ENCODE measurements at places on chromosomes 11 and 22.

- peaks cover 6% of the 10 kb centered on the region for H3K4me1 ChIP-seq
- peaks cover 2% of the 10 kb centered on the region for H3K36me3 ChIP-seq
- peaks cover 22% of the 10 kb centered on the region for H3K27me3 ChIP-seq
- no peak for DNase-seq
- H3K4me3 ChIP-seq, result no peak overlapping the region
Measured at GRCh38 chr11:76745044-76745376, 38.1 kb upstream of the TSKU start.

GRCh38 chr11:86099874-86100273 is 31.0 kb upstream of the PICALM start:
- peaks cover 15% of the 10 kb centered on the region for H3K27me3 ChIP-seq
- DNase-seq, result no peak
- peaks cover 6% of the 10 kb centered on the region for H3K36me3 ChIP-seq

DNA sequence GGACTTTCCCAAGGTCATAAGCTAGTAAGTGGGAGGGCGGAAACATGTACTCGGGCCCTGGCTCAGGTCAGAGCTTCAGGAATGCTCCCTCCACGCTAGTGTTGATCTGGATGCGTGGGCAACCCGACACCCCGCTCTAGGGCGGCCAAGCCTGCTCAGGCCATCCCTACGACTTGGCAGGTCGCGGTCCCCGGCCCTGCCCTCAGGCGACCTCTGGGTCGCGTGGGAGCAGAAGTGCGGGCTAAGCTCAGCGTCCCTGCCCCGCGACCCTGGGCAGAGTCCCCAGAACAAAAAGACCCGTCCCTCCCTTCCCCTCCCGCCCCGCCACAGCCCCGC is 781 bp upstream of the TEF start:
- DNase-seq, result no peak
- H3K36me3 ChIP-seq, result no peaks in the 10 kb centered on the region
- H3K27ac ChIP-seq, result peak overlapping the region; percentile 91
- H3K4me3 ChIP-seq, result peak overlapping the region; percentile 95

DNA sequence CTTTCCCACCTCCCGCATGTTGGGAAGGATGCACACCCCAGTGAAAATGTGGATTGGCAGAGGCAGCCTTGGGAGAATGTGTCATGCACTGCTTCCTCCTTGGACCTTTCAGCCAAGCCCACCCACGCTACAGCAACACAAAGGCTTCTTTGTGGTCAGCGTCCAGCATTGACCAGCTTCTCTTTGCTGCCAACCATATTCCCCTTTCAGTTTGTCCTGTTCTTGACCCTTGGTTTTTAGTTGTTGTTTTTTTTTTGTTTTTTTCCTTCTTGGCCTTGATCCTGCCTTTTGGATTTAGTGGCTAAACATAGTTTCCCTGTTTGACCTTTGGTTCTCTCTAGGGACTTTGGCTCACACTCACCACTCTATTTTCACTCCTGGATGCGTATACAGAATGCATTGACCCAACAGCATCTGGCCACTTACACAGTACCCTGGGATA is 573.6 kb downstream of the INSC start:
- no peak for DNase-seq
- no peaks in the 10 kb centered on the region for H3K27me3 ChIP-seq
- H3K4me1 ChIP-seq, result no peaks in the 10 kb centered on the region
- no peaks in the 10 kb centered on the region for H3K36me3 ChIP-seq
- no peak overlapping the region for H3K27ac ChIP-seq
- no peak overlapping the region for H3K4me3 ChIP-seq

GRCh38 chr11:69159150-69159852 is 3.6 kb downstream of the SMIM38 start:
- no peak overlapping the region for H3K4me3 ChIP-seq
- H3K36me3 ChIP-seq, result no peaks in the 10 kb centered on the region
- H3K27ac ChIP-seq, result no peak overlapping the region
- H3K4me1 ChIP-seq, result no peaks in the 10 kb centered on the region
- no peak for DNase-seq

DNA sequence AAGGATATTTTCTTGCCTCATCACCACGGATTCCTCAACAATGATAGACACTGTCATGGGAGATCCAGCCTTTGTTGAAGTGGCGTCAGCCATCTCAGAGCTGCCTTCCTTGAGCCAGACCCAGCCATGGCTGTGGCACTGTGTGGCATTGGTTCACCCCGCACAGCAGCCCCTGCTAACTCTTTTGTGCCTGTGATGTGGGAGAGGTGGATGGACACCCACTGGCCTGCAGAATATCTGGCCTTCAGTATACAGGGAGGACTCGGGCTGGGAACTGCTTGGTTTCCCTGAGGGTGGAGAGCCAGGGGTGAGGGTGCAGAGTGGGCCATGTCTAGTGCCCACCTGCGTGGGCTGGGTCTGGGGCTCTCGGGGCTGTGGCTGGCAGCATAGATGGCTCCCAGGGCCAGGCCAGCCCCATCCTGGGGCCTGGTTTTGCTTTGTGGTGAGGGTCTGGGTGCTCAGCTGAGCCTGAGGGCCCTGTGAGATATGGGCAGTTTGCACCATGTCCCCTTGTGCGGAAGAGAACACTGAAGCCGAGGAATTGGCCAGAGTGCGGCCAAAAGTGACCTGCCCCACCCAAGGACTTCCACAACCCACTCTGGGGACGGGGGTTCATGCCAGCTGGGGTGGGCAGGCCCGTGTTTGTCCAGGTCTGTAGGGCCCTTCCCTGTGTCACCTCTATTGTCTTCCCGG is 6.1 kb downstream of the CLDN5 start:
- H3K27me3 ChIP-seq, result peaks cover 5% of the 10 kb centered on the region
- no peak for DNase-seq
- H3K4me3 ChIP-seq, result no peak overlapping the region
- H3K36me3 ChIP-seq, result no peaks in the 10 kb centered on the region
- H3K4me1 ChIP-seq, result peaks cover 4% of the 10 kb centered on the region

GRCh38 chr11:128916681-128917080 is 25.5 kb downstream of the KCNJ5 start:
- DNase-seq, result no peak
- peaks cover 5% of the 10 kb centered on the region for H3K36me3 ChIP-seq

DNA sequence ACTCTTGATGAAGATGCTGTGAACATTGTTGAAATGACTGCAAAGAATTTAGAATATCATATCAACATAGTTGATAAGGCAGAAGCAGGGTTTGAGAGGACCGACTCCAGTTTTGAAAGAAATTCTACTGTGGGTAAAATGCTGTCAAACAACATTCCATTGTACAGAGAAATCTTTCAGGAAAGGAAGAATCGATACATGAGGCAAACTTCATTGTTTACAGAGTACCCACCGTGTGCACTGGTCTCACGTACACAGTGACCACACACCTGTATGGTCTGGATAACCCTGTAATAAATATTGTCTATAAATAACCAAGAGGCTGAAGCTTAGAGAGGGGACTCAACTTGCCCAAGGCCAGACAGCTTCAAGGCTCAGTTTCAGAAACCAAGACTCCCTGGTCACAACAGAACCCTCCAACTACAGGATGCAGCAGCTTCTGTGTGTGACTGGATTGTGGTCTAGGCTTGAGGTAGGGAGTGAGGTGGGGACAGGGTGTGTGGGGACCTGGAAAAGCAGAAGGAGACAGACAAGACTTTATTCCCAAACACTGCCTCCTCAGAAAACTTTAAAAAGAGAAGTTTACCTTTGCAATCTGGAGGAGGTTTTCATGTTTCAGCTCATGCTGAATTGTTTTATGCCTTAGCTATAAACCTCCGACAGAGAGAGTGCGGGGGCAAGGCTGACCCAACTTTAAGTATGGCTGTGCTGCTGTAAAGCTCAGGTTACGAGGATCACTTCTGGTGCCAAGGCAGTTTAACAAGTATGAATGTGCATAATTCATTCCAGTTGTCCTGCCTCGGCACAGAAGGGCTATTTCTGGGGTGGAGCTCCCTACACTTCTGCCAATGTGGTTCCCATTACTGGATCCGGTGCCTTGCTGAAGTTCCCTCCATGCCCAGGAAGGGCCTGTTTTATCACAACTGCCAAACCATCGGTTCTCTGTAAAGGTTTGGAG is 372.6 kb upstream of the NARS2 start:
- no peaks in the 10 kb centered on the region for H3K36me3 ChIP-seq
- peaks cover 23% of the 10 kb centered on the region for H3K27me3 ChIP-seq
- H3K27ac ChIP-seq, result no peak overlapping the region

- H3K27me3 ChIP-seq, result peaks cover 13% of the 10 kb centered on the region
- H3K4me1 ChIP-seq, result peaks cover 6% of the 10 kb centered on the region
- H3K4me3 ChIP-seq, result no peak overlapping the region
- H3K27ac ChIP-seq, result no peak overlapping the region
Measured at GRCh38 chr11:69841859-69842698, 22.9 kb upstream of the FGF3 start.

DNA sequence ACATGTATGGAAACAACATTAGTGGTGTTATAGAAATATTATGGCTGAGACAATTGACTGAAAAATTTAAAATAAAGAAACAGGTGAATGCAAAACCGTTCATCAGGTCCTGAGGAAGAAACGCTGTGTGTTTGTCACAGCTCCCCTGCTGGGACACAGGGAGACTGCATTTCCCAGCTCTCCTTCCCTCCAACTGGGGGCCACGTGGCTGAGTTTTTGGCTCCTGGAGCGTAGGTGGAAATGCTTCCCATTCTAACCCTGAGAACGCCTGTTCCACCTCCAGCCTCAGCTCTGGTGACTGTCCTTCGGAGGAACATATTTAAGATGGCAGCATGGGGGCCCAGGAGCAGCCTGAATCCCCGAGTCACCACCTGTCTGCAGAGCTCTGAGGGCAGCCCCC is 398.6 kb downstream of the BRD1 start:
- DNase-seq, result no peak
- H3K36me3 ChIP-seq, result no peaks in the 10 kb centered on the region
- no peaks in the 10 kb centered on the region for H3K27me3 ChIP-seq

DNA sequence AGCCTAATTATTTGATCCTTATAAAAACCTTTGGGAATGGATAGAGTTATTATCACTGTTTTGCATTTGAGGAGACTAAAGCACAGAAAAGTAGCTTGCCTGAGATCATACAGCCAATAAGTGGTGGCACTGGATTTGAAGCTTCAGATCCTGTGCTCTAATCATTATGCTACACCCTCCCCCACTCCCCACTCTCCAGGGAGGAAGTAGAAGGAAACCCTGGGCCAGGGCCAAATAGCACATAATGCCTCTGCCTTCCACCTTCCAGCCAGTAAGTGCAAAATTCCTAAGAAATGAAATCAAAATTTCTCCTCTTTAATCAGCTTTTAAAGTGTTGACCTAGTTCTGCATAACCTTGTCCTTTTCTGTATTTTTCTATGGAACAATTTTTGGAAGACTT is 61.6 kb downstream of the SIK2 start:
- no peak for DNase-seq
- no peak overlapping the region for H3K4me3 ChIP-seq
- no peak overlapping the region for H3K27ac ChIP-seq
- H3K27me3 ChIP-seq, result no peaks in the 10 kb centered on the region
- peaks cover 14% of the 10 kb centered on the region for H3K4me1 ChIP-seq

GRCh38 chr22:23774922-23775436 is 2.3 kb downstream of the MMP11 start:
- peaks cover 2% of the 10 kb centered on the region for H3K36me3 ChIP-seq
- peaks cover 9% of the 10 kb centered on the region for H3K4me1 ChIP-seq
- peak overlapping the region; percentile 61 for H3K27ac ChIP-seq

DNA sequence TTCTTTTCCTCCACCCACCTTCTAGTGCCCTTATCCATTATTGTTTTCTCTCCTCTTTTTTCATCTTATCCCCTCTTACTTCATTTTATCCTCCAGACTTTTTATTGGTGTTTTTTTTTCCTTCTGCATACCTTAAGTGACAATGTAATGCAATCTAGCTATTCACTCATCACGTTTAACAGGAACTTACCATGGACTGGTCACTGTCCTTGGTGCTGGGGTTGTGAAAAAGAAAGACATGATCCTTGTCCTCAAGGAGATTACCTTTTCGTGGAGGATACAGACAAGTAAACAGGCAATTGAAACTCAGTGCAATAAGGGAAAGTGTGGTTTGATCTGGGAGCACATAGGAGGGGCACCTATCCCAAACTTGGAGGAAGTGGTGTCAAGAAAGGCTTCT is 20.7 kb downstream of the SYT9 start:
- no peak for DNase-seq
- peaks cover 2% of the 10 kb centered on the region for H3K36me3 ChIP-seq
- H3K4me1 ChIP-seq, result no peaks in the 10 kb centered on the region
- H3K4me3 ChIP-seq, result no peak overlapping the region

DNA sequence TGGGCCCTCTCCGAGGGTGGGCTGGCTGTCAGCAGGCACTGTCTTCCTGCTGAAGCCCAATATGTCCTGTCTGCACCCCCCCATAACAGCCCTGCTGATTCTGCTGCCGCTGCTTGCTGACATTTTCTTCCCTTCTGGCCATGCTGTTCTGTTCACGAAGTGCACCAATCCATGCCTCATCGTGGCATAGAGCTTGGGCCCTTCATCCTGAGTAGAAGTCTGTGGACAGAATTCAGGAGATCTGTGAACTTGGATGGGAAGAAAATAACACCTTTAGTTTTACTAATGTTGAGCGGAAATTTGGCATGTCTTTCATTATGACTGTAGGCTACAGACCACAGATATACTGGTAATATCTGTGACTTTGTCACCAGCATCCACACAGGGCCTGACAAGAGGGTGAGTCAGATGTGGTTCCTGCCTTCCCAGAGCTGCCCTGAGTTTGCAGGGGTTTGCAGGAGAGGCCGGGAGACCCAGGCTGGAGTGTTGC is 14.1 kb upstream of the KIAA0930 start:
- H3K4me1 ChIP-seq, result no peaks in the 10 kb centered on the region
- H3K4me3 ChIP-seq, result no peak overlapping the region
- peaks cover 2% of the 10 kb centered on the region for H3K36me3 ChIP-seq
- H3K27ac ChIP-seq, result no peak overlapping the region

DNA sequence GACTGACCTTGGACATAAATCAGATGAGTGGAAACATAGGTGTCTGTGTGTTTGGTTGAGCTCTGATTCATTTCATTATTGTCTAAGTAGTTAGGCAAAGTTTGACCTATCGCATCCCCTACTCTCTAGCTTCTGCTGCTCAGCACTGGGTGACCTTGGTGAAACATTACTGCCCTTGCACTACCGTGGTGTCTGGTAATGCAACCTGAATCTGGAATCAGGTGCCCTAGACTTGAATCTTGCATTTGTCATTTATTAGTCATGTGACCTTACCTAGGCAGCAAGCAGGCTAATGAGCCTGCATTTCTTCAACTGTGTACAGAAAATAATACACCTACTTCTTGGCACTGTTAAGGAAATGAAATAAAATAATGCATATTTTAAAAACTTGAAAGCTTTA is 242.3 kb upstream of the BLID start:
- H3K4me3 ChIP-seq, result no peak overlapping the region
- DNase-seq, result no peak
- no peaks in the 10 kb centered on the region for H3K27me3 ChIP-seq
- H3K27ac ChIP-seq, result no peak overlapping the region

- H3K27ac ChIP-seq, result no peak overlapping the region
- no peak for DNase-seq
Measured at GRCh38 chr22:19988965-19989724, 27.5 kb downstream of the ARVCF start.

- H3K36me3 ChIP-seq, result peaks cover 10% of the 10 kb centered on the region
- peaks cover 6% of the 10 kb centered on the region for H3K4me1 ChIP-seq
- no peak for DNase-seq
- H3K27ac ChIP-seq, result no peak overlapping the region
- H3K27me3 ChIP-seq, result no peaks in the 10 kb centered on the region
- H3K4me3 ChIP-seq, result no peak overlapping the region
Measured at GRCh38 chr22:17891481-17892167, 117.4 kb upstream of the BID start.
